Heart left ventricle (tissue), 16 donors: ENCODE measurements at places on chromosomes 6 and 20. TPM values are rescaled to one million over a fixed set of nuclear protein-coding genes. Genes with fewer than 3 reads are reported as not detected.

MAK gene
- total RNA-seq: not detected

WFDC10B gene
- total RNA-seq: not detected

DIDO1 gene
- 39.0 TPM for total RNA-seq

DNA sequence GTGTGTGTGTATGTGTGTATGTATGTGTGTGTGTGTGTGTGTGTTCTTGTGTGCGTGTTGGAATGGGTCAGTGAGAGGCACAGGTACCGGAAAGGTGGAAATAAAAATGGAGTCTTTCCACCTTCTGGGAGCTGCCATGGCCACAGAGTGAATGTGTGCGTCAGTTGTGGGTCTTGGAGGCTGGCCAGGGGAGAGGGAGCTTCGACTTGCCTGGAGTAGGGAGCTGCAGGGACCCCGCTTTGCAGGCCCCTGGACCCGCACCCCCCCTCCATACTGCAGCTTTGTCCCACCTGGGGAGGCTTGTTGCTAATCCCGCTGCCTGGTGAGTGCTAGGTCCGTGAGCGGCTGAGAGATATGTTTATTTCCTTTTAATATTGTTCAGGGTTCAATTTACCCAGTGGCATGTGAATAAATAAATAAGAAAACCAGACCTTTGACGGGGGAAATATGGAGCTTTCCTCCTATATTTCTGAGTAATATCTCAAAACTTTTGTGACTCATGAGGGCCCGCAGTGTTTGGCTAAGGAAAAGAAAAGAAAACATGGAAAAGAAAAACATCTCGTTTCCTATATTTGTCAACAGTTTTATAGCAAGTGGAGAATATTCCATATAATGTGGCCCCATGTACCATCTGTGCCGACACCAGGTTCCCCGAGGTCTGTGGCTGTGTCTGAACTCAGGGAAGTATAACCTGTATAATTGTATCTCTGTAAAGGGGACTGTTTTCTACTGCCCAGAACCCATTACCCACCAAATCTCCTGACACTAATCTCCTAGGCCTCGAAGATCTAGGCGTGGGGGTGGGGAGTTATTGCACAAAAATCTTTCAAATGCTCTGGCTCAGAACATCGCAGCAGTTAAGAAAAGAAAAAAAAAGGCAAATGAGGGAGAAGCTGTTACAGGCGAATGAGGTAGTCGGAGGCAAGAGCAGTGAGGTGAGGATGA is 24.6 kb upstream of the CCDC167 start:
- no peak for DNase-seq

EDN3 gene
- not detected for total RNA-seq

GRCh38 chr6:5999688-6000608 is 6.8 kb downstream of the NRN1 start:
- DNase-seq: peak; percentile 68

DNA sequence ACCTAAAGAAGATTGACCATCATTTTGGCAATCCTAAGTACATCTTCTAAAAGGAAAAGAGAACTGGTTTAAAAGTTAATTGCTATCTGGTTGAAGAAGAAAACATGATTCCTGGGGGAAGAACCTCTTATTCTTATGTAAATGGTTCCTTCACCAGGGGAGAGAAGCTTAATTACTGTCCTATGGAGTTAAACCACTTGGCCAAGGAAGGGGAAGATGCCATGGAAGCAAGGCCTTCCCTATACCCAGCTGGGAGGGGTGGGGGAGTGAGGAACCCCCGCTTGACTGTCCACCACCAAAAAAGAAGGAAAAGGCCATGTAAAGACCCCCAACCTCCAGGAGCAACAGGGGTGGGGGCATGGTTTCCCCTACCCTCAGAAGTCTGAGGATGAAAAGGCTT is 962.1 kb downstream of the GRIK2 start:
- no peak for DNase-seq

- no peak for DNase-seq
These were observed 231.9 kb downstream of the CD83 start for GRCh38 chr6:14349507-14349906.

- no peak for DNase-seq
These were observed 106.6 kb downstream of the ATXN1 start for GRCh38 chr6:16654701-16655100.

- no peak for DNase-seq
These were observed 94.0 kb downstream of the RNGTT start for GRCh38 chr6:88869263-88870020.

DNA sequence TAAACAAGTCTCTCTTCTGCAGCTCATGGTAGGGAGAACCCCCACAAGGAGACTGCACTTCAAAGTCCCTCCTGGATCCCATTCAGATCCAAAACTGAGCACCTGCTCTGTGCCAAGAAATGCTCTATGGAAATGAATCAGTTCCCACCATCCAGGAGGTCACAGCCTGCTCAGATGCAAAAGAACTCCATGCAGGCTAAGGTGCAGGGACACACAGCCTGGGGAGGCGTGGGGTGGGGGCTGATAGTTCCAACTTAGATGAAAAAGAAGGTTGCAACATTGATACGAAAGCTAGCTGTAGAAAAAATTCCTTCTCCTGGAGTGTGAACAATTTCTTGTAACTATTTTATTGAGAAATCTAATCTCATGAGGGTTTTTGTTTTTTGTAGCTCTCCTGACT is 111.0 kb upstream of the TMEM170B start:
- DNase-seq: no peak

OOEP gene
- not detected for total RNA-seq

- DNase-seq: no peak
These were observed 197.5 kb upstream of the CST7 start for GRCh38 chr20:24751551-24751950.

DNA sequence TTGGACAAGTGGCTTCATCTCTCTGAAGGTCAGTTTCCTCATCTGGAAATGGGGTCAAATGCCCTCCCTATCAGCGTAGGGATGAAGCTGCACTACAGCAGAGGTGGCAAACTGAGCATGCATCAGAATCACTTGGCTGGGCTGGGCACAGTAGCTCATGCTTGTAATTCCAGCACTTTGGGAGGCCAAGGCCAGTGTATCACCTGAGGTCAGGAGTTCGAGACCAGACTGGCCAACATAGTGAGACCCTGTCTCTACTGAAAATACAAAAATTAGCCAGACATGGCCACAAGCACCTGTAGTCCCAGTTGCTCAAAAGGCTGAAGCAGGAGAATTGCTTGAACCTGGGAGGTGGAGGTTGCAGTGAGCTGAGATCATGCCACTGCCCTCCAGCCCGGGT is 6.7 kb upstream of the MMP9 start:
- no peak for DNase-seq

DNA sequence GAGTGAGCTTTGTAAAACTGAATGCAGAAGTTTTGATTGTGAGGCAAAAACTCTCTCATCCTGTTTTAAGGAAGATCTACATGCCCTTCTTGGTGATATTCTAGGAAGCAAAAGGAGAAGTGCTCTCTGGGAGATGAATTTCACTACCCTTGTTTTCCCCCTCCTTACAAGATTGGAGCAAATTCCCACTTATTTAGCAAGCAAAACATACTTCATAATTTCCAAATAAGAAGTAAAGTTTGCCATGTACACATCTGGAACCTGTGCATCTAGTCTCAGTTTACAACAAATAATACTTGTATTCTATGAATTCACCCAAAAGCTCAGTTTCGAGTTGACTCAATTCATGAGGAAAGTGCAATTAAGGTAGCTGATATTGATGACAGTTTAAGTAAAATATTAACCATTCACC is 27.6 kb upstream of the IFNGR1 start:
- no peak for DNase-seq

DNA sequence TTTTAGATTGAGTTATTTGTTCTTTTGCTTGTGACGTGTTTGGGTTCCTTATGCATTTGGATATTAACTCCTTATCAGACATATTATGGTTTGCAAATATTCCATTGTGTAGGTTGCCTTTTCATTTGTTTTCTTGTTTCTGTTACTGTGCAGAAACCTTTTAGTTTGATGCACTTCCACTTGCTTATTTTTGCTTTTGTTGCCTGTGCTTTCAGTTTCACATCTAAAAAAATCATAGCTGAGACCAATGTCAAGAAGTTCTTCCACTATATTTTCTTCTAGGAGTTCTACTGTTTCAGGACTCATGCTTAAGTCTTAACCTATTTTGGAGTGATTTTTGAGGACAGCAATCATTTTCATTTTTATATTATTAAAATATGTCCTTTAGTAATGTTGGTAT is 113.5 kb downstream of the EPM2A start:
- DNase-seq: no peak

GRCh38 chr6:90249034-90249433 is 47.6 kb downstream of the BACH2 start:
- no peak for DNase-seq

- DNase-seq: no peak
These were observed 1.0 kb downstream of the SGK1 start for GRCh38 chr6:134316733-134317431.

- peak; percentile 87 for DNase-seq
These were observed 2.1 kb downstream of the VEGFA start for GRCh38 chr6:43771858-43772680.

GRCh38 chr6:137181891-137182653 is 8.6 kb upstream of the IL22RA2 start:
- no peak for DNase-seq

DNA sequence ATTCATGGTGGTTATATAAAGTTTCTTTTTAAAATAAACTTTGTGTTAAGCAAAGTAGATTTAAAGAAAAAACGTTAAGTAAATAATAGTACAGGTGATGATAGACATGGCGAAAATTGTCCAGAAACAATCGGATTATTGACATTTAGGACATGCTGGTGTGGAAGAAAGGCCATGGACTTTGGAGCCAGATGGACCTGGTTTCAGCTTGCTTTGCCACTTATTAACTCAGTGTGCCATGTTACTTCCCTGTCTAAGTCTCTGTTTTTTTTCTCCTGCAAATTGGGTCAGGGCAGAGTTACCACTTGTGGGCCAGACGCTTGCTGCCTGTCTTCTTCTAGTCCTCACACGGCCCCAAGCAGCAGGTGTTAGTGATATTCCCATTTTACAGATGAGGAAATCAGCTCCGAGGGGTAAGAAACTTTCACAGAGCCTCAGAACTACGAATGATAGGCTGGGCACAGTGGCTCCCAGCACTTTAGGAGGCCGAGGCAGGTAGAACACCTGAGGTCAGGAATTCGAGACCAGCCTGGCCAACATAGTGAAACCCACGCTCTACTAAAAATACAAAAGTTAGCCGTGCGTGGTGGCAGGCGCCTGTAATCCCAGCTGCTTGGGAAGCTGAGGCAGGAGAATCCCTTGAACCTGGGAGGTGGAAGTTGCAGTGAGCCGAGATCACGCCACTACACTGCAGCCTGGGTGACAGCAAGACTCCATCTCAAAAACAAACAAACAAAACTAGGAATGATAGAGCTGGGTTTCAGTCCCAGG is 12.4 kb downstream of the KIF3B start:
- DNase-seq: no peak

AIF1 gene
- total RNA-seq: 55.7 TPM

SLC13A3 gene
- 0.39 TPM for total RNA-seq

DDO gene
- 26.3 TPM for total RNA-seq

DNA sequence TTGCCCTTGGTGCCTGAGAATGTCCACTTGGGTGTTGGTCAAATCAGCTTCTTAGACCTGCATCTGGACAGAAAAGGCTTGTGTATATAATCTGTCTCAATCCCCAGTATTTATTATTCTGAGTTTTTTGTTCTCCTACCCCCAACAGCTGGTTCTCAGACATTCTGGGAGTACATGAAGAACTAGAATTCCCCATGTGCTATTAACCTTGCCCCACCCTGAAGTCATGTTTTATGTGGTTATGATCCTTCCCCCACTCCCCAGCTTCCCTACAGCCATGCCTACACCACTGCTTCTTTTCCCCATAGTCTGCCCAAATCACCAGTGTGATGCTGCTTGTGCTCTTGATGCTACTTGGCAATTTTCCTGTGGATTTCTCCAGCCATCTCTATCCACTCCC is 157.0 kb downstream of the ADAT2 start:
- DNase-seq: no peak

DNA sequence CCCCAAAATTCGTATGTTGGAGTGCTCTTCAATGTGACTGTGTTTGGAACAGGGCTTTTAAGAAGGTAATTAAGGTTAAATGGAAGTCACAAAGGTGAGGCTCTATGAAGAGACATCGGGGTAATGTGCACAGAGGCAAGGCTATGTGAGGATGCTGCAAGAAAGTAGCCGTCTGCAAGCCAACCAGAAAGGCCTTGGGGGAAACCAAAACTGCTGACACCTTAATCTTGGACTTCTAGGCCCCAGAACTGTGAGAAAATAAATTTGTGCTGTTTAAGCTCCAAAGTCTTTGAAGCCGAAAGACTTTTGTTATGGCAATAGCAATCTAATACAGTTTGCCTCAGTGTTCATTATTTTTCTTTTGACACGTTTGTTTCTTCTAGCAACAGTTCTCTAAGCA is 2.4 kb upstream of the IRAK1BP1 start:
- no peak for DNase-seq

GRCh38 chr6:33839399-33840047 is 35.7 kb upstream of the MLN start:
- no peak for DNase-seq

FAM184A gene
- 0.45 TPM for total RNA-seq

ESF1 gene
- total RNA-seq: 12.8 TPM

CRIP3 gene
- 21.5 TPM for total RNA-seq
